ENCODE measurements at places on chromosomes 5 and 9. TPM values are rescaled to one million over a fixed set of nuclear protein-coding genes. Genes with fewer than 3 reads are reported as not detected.

PDLIM4 gene
- total RNA-seq = 59.4 TPM

NNT gene
- 69.0 TPM for total RNA-seq

TAF1L gene
- not detected for total RNA-seq

LMX1B gene
- total RNA-seq = 0.29 TPM

OMD gene
- 18.9 TPM for total RNA-seq

F2RL2 gene
- 2.8 TPM for total RNA-seq

TTC16 gene
- total RNA-seq = 0.17 TPM

GRIN3A gene
- total RNA-seq = 0.57 TPM

TRAF1 gene
- 4.0 TPM for total RNA-seq

EIF4E1B gene
- not detected for total RNA-seq

FOXD4 gene
- total RNA-seq = 0.42 TPM

NXNL2 gene
- 0.83 TPM for total RNA-seq

GPR150 gene
- not detected for total RNA-seq

SH2D3C gene
- 5.0 TPM for total RNA-seq

SCGB3A2 gene
- not detected for total RNA-seq

TAF11L10 gene
- not detected for total RNA-seq

WDR36 gene
- 18.2 TPM for total RNA-seq

SYNPO gene
- 42.0 TPM for total RNA-seq

ARHGEF39 gene
- total RNA-seq = 1.7 TPM

COL27A1 gene
- total RNA-seq = 2.5 TPM

SAP30L gene
- total RNA-seq = 54.9 TPM

PRDM9 gene
- not detected for total RNA-seq

SFXN1 gene
- 18.1 TPM for total RNA-seq

ECM2 gene
- 11.7 TPM for total RNA-seq

SLC45A2 gene
- not detected for total RNA-seq

HEMGN gene
- total RNA-seq = 1.2 TPM

NUDT12 gene
- 18.3 TPM for total RNA-seq

SPATA31C1 gene
- total RNA-seq = not detected

IRF1 gene
- total RNA-seq = 20.6 TPM

LCN15 gene
- total RNA-seq = not detected

EXOSC3 gene
- 52.0 TPM for total RNA-seq

PLPPR1 gene
- 0.99 TPM for total RNA-seq

HK3 gene
- total RNA-seq = 4.2 TPM

ADCY2 gene
- total RNA-seq = 5.1 TPM

PCDHB10 gene
- total RNA-seq = 7.9 TPM

GM2A gene
- total RNA-seq = 29.5 TPM

PCDHB8 gene
- 0.92 TPM for total RNA-seq

TMEM174 gene
- total RNA-seq = not detected

LMAN2 gene
- 168 TPM for total RNA-seq

BNC2 gene
- total RNA-seq = 138 TPM

B4GALT1 gene
- 39.4 TPM for total RNA-seq

NTNG2 gene
- total RNA-seq = 5.7 TPM

TLX3 gene
- total RNA-seq = not detected

SLC25A2 gene
- not detected for total RNA-seq

HTR4 gene
- 0.23 TPM for total RNA-seq

SHISAL2B gene
- not detected for total RNA-seq

MSX2 gene
- total RNA-seq = 2.3 TPM

GRM6 gene
- not detected for total RNA-seq

ARSI gene
- 10.1 TPM for total RNA-seq

C6 gene
- total RNA-seq = 6.3 TPM

BAAT gene
- not detected for total RNA-seq

WNT8A gene
- total RNA-seq = not detected

All from esophagus muscularis mucosa (tissue), 4 donors.